ENCODE measurements at places on chromosomes 1 and 21.
A peak's percentile ranks its signal among the peaks of the same experiment; 100 is the strongest.

DNA sequence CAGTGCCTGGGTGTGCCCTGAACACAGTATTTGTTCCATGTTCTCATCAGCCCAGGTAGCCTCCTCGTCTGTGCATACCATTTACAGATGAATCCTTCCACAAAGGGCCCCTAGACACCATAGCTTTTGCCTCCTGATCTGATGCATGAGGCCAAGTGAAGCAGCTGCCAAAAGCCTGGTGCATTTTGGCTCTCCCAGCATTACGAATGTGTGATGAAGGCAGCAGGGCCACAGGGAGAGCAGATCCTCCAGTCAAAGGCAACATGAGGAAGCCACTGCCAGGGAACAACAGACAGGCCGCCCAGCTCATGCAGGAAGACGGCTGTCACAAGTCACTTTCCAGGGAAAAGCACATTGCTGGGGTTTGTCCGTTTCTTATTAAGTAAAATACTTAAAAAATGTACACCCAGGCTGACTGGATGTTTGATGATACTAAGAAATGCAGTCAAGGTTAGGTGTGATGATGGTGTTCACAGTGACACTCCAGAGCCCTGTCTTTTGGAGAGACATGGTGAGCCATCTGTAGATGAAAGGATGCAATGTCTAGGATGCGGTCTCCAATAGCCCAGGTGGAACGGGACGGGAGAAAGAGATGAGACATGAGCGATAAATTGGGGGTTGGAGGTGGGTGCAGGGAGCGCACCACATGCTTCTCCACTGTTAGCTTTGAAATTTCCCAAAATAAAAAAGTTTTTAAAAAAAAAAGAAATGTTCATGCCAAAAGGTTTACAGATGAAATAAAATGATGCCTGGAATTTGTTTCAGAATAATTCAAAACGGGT, 48.7 kb downstream of the NPHP4 start:
- no peak for DNase-seq

GRCh38 chr1:210291786-210292230, 36.9 kb upstream of the HHAT start:
- no peak for DNase-seq

DNA sequence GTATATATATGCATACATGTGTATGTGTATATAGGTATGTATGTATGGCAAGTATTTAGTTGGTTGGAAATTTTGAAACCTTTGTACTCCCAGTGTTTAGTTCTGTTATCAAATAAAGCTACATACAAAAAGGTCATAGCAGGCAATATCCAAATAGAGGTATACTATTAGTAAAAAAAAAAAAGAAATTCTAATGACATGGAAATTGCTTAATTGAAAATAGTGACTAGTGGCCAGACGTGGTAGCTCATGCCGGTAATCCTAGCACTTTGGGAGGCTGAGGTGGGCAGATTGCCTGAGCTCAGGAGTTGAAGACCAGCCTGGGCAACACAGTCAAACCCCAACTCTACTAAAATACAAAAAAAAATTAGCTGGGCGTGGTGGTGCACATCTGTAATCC, 351.6 kb upstream of the NR5A2 start:
- no peak for DNase-seq

DNA sequence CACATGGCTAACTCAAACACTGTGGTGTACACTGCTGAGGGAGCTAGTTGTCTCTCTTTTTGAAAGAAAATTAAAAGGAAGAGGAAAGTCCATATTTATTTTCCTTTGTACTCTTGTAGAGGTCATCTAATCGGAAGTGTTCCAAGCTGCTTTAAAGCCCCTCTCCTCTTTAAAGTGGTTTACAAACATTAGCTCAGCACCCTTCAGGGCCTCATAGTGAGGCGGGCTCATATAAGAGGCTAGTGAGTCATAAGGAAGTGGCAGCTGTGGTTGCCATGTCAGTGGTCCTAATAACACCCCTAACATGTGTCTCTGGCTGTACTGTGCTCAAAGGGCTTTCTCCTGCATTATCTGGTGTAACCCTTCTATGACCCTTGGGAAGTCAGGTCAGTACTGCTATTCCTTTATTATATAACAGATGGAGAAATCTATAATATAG, 104.4 kb upstream of the SERBP1 start:
- DNase-seq: no peak

- DNase-seq: no peak
These were observed 36.2 kb upstream of the LRRC8C start for GRCh38 chr1:89596698-89597097.

DNA sequence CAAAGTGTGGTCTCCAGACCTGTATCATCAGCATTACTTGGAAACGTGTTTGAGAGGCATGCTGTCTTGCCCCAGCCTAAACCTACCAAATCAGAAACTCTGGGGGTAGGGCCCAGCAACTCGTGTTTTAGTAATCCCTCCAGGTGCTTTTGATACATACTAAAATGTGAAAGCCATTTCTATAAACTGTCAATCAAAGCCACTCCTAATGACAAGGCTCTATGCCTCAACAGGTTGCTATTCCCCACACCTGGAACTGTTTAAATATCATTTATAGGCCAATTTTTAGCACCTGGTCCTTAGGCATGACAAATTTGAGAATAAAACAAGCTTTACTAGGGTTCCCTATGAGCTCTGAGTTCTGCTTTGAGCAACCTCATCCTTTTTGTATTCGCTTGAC, 158.7 kb upstream of the NR5A2 start:
- DNase-seq: no peak

GRCh38 chr1:119046785-119047438, 58.8 kb upstream of the TBX15 start:
- DNase-seq: no peak

DNA sequence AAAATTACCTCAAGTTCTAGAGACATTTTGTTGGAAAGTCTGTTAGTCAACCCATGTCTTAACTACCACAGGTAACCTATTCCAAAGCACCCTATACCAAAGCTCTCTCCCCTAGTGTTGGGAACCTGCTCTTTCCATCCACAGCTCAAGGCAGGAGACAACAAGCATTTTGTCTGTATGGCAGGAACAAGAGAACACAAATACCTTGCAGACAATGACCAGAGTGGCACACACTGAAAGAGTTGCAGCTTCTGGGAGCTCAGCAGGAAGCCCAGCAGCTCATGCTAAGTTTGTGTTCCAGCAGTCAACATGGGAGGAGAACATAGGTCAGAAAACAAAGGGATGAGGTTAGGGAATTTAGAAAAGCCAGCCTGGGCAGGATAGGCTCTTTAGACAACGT, 300.8 kb downstream of the HHIPL2 start:
- DNase-seq: no peak

DNA sequence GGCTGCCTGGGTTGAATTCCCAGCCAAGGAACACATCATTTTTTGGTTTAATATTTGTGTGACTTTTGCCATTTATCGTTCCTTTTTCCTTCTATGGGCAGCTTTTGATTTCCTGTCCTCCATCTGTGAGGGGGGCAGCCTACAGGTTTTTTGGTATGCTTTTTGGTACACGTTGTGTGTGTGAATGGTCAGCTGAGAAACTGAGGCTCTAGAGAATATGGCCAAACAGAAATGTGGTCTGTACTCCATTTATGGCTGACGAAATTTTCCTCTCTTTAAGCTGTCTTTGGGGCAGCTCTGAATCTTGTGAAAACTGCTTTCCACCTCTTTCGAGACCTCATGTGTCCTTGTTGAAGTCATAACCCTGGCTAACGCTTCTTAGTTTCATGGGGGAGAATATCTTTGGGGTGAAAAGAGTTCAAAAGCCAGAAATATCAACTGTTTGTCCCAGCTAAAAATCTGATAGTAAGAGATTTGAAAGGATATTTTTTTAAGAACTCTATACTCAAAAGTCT, 26.6 kb downstream of the NRDC start:
- no peak for DNase-seq

DNA sequence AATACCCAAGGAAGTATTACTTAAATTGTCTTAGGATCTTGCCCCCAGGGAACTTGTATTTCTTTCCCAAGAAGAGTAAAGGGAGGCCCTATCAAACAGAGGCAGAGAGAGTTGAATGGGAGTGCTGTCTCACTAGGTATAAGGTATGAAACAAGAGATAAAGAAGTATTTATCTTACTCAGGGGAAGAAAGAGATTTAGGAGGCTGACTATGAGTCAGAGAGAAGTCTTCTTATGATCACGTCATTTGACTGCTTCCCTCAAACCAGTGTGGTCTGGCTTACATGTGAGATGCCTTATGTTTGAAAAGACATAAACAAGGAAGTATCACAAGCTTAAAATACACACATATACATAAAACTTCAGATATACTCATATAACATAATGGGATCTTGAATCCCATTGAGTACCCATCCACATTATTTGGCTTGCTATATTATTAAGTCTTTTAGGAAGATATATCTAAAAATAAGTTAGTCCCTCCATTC, 29.6 kb downstream of the DUSP10 start:
- DNase-seq: peak; percentile 53

DNA sequence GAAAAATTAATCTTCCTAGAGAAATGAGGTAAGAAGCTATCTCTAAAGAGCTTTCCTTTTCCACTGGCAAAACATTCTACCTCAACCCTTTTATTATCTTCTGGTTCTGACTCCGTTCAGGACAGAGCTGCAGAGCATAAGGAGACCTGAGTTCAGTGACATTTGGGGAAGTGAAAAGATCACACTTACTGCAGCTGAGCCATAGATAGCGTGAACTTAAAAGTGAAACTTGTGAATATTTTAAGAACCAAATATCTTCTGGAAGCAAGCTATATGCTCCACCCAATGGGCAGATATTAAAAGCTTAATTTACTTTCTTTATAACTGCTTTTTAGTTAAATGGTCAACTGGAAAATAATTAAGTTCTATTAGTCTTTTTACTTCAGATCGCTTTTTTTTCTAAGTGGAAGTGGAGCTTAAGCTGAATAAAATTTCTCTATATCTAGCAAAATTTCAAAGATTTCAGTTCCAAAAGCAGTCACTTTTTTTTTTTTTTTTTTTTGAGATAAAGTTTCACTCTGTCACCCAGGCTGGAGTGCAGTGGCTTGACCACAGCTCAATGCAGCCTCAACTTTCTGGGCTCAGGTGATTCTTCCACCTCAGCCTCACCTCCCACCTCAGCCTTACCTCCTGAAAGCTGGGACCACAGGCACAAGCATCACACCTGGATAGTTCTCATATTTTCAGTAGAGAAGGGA, 11.9 kb downstream of the PTPN22 start:
- no peak for DNase-seq

DNA sequence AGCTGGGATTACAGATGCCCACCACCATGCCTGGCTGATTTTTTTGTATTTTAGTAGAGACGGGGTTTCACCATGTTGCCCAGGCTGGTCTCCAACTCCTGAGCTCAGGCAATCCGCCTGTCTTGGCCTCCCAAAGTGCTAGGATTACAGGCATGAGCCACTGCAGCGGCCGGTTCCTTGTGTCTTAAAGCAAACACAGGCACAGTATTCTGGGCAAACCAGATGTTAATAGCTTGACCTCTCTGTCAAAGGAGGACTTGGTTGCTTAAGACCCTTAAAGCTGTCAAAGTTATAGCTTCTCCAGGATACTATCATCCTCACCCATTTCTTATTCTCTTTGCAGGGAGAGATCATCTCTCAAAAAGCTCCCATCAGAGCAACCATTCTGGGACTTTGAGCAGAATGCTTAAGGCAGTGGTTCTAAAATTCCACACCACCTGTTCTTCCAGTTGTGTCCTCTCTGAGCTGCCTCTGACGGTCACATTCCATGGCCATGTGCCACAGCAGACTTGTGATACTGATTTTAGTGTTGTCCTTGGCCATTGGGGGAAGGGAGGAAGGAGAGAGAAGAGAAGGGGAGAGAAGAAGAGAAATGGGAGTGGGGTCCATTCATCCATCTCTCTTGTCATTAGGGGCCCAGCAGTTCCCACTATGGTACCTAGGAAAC, 81.8 kb downstream of the PBX1 start:
- no peak for DNase-seq

GRCh38 chr1:185636848-185637247, 97.3 kb upstream of the HMCN1 start:
- peak; percentile 83 for DNase-seq

DNA sequence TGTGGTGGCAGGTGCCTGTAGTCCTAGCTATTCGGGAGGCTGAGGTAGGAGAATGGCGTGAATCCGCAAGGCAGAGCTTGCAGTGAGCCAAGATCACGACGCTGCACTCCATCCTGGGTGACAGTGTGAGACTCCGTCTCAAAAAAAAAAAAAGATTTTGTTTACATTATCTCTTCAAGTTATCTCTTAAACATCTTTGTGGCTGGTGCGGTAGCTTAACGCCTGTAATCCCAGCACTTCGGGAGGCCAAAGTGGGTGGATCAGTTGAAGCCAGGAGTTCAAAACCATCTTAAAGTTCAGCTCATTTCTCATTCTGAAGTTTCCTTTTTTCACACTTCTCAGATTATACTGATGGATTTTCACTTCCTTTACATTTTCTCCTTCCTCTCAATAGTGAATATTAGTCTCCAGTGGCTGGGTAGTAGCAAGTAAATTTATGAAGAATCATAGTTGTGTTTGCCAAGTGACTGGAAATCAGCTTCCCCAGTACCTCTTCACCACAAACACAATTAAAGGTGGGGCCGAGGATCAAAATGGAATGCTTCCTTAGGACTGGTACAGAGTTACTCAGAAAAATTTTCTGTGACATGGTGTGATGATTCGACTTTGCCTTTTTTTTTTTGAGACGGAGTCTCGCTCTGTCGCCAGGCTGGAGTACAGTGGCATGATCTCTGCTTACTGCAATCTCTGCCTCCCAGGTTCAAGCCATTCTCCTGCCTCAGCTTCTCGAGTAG, 13.8 kb downstream of the PIP5K1A start:
- DNase-seq: no peak

DNA sequence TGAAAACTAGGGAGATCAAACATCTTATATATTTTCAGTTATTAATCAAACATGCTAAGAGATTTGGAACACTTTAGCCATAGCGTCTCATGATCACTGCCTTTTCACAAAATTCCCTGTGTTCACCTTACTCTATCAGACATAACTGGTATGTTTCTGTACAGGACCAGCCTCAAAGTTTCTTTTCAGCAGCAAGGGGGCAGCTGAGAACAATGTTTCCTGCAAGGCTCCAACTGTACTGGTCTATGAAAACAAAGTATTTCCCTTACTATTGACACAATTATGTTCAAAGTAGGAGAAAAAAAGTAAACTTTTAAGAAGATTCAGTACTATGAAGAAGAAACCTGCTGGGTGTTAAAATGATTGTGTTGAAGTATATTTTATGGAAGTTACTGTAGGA, 98.5 kb downstream of the ATF6 start:
- DNase-seq: no peak

DNA sequence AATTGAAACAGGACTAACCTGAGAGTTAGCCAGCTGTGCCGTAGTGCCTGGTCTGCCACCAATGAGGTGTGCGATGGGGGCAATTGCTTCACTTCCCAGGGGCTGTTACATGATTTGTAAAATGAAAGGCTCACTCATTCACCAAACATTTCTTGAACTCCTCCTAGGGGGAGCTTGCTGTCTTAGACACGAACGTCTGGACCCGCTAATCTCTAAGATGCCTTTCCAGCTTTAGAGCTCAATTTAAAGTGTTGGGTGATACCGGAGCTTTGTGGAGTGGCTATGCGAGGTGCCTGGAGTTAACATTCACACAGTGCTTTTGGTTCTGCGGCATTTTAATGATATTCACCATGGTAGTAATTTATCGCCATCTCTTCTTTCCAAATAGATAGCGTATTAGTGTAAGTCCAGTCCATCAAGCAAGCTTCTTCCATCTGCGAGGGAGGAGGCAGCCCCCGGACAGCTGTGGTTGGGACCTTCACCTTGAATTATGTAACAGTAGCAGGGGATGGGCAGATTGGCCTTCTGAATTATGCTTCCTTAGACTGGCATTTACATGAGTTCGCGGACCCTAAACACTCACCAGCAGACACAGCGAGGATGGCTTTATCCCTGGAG, 179.9 kb downstream of the ADSS2 start:
- no peak for DNase-seq

- DNase-seq: no peak
These were observed 63.1 kb upstream of the HIVEP3 start for GRCh38 chr1:41981796-41982195.
